Germinal center (tissue), 1 donor: ENCODE measurements at places on chromosomes 4 and X.

- no peak for DNase-seq
These were observed 6.5 kb downstream of the ZFYVE28 start for GRCh38 chr4:2411786-2412510.

- no peak for DNase-seq
These were observed 78.6 kb downstream of the NAP1L3 start for GRCh38 chrX:93594780-93595179.

DNA sequence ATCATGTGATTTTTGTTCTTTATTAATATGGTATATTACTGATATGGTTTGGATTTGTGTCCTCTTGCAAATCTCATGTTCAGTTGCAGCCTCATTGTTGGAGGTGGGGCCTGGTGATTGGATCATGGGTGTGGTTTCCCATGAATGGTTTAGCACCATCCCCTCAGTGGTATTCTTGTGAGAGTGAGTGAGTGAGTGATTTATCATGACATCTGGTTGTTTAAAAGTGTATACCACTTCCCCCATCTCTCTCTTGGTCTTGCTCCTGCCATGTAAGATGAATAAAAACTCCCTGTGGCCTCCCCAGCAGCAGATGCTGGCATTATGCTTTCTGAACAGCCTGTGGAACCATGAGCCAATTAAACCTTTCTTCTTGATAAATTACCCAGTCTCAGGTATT lies 111.5 kb downstream of the TAB3 start:
- DNase-seq = no peak

DNA sequence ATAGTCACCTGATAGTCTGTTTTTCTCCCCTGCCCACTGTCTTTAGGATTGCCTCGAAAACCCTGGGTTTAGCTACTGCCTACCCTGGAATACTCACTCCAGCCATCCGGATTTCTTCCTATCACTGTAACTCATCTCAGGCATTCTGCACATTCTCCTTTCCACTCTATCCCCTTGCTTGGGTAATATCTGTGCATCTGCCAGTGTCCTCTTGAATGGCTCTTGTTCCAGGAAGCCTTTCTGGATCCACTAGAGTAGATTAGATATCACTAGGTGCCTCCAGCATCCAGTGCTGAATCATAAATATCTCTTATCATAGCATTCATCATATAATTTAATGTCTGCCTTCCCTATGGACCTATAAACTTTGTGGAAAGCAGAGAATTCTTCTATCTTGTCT lies 17.1 kb upstream of the GALNT7 start:
- DNase-seq = no peak

DNA sequence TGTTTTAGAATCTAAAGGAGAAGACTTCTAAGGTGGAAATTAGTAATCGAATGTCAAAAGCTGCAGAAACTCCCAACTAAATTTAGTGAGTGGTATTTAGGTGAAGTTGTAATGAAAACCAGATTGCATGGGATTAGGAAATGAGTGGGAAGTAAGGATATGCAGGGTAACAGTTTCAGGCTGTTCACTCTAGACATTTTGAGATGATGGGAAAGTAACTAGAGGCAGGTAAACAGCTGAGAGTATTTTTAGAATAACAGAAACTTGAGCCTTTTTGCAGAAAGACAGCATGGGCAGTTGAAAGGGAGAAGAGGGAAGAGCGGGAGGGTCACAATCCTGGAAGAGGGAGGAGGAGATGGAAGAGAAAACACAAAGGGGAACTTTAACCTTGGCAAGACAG lies 12.7 kb downstream of the SPRY1 start:
- no peak for DNase-seq

DNA sequence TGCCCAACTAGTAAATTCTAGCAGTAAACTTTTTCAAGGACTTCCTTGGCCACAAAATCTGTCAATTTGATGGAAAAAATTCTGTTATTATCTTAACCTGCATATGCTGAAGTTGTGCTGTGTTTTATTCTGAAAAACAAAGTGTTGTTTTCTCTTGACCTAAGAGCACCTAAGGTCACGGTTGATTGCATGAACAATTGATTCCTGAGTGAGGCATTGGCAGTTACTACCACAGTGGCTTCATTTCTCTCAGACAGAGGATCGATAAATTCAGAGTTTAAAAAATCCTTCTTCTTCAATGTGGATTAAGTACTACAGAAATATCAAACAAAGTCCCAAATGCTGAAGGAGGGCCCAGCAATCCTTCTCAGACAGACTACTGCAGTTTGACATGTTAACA lies 6.2 kb downstream of the HDAC8 start:
- DNase-seq = no peak

GRCh38 chr4:185534866-185535611 lies at the start of gene PDLIM3:
Gene PDLIM3, minus strand, starts transcription at chr4:185535507. Its CDS starts 73 bp downstream, at chr4:185535434.
- DNase-seq = peak; percentile 20

DNA sequence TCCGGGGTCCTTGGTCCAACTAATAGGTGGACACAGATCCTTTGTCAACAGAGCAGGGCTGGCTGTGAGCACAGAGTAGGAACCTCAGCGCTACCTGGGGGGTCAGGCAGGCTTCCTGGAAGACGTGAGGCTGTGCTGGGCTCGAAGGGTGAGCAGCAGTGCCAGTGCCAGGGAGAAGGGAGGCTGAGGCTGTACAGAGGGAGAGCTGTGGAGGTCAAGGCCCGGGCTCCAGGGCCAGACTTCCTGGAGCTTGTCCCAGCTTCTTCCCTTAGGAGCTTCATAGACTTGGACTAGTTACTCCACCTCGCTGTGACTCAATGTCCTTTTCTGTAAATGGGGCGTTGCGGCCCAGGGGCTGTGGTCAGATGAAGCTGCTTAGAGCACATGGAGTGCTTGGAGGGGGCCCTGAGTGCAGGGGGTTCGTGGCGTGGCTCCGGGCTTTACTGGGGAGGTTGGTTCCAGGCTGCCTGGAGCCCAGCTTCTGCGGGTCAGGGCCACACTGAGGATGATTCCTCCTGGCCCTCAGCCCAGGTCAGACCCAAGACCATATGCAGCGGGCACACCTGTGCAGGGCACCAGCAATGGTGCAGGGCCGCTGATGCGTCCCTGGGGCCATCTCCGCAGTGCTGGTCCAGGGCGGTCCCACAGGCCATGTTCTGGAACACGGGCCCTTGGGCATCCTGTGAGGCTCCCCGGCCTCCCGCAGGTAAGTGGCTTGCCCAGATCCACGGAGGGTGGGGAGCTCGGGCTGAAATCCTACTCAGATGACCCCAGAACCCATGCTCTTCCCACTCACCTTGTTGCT lies 98.1 kb downstream of the DCTD start:
- DNase-seq = no peak

DNA sequence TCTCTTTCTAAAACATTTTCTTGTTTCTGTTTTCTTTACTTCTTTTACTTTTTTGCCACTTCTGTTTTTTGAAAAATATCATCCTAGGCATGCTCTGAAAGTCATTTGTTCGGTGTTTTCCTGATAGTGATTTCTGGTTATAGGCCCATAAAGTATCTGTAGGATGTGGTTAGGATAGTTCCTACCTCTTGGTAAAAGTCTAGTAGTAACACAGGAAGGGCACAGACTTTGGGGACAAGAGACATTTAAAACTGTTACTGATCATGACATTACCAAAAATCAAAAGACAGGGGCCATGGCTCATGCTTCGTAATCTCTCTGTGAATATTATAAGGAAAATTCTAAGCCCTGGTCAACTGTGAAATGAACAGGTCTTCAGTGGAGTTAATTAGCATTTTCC lies 44.8 kb downstream of the FHL1 start:
- no peak for DNase-seq

- DNase-seq = no peak
These were observed 163.9 kb upstream of the IGFBP7 start for GRCh38 chr4:57274082-57274481.

DNA sequence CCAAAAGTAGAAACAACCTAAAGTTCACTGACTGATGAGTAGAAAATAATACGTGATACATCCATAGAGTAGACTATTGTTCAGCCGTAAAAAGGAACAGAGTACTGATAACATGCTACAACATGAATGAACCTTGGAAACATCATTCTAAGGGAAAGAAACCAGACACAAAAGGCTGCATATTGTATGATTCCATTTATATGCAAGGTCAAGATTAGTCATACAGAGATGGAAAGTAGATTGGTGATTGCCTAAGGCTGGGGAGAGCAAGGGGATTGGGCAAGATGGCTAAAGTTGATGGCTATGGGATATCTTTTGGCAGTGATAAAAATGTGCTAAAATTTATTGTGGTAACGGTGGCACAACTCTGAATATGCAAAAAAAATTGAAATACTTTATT lies 209.1 kb downstream of the RELL1 start:
- DNase-seq = no peak

DNA sequence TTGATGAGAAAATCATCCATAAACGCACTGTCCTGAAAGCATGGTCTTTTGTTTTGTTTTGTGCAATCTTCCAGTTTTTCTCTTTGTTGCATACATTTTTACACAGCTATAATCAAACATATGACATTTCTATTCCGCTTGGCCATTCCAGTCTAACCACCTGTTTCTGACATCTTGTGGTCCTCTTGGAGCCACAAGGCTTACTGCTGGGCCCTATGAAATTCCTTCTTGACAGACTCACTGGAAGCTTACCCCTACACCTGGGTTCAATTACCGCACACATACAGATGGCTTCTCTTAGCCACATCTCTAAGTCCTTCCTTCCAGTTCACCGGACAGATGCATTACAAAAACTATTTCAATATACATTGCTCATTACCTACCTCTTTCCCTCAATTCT lies 72.4 kb downstream of the PAPSS1 start:
- DNase-seq = no peak

- no peak for DNase-seq
These were observed 102.1 kb downstream of the DCK start for GRCh38 chr4:71095545-71095944.

GRCh38 chr4:64903986-64904385 lies 494.7 kb upstream of the TECRL start:
- DNase-seq = no peak

DNA sequence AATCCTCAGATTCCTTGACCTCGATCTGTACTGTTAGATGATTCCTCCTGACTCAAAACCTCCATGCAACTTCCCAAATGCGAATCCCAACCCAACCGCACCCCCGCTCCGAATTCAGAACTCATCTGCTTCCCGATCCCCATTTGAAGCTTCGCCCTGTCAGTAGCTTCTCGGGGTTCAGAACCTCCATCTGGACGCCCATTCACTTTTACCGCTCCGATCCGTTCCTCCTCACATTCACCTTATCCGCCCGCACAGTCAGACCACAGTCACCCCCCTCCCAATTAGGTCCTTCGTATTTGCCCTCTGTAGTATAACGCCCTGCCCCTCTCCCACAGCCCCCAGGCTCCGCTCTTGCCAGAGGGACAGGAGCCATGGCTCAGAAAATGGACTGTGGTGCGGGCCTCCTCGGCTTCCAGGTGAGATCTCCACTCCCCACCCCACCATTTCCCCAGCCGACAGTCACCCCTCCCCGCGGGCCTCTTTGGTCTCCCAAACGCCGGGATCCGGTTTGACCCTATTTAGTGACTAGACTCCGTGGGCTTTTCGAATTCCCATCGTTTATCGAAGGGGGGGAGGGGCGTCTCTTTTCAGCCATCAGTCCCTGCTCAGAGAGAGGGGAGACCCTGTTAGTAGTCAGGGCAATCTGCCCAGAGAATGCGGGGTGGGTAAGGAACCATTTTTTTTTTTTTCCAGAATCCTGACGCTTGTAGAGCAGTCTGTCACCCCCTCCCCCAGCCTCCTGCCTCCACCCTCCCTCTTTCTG lies 691 bp downstream of the MAGED1 start:
- DNase-seq = no peak

- no peak for DNase-seq
These were observed 57.1 kb upstream of the LIMCH1 start for GRCh38 chr4:41480896-41481311.

DNA sequence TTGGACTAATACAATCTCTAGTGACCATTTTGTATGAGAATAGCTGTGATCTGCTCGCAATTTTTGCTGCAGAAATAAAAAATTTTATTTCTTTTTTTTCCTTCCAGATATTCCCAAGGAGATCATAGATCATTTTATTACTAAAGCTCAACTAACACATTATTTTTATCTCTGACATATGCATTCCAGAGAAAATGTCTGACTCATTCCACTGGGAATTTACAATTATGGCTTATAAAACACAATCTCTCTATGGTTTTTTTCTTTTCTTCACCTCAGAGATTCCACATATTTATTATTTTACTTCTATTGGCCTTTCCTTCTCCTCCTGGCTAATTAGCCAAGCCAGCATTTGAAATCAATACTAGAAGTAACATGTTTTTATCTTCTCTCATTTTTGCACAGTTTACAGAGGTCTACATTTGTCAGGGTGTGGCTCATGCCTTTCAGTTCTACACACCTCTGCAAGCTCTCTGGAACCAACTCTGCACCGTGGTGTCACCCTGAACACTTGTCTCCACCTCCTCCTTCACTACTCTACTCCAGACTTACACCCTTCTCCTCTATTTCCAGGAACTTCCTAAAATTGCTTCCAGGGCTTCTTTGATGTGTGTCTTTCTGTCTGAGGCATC lies 59.8 kb upstream of the GPM6A start:
- DNase-seq = no peak

- no peak for DNase-seq
These were observed 67.3 kb upstream of the HHIP start for GRCh38 chr4:144578681-144579080.

DNA sequence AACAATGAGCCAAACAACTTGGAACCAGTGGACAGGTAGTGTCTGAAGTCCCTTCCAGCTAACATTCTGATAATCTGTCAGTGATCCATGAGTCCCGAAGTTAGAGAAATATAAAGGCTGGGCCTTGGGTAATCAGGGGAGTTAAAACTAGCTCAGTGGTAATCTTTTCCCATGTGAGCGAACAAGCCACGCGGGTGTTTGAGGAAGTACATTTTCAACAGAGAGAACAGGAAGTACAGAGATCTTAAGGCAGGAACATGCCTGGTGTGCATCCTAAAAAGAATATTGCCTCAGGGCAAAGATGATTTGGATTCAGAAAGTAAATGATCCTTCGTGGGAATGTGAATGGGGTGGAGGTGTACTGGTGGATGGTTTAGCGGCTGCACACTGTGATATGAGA lies 42.9 kb downstream of the FNIP2 start:
- DNase-seq = peak; percentile 15

DNA sequence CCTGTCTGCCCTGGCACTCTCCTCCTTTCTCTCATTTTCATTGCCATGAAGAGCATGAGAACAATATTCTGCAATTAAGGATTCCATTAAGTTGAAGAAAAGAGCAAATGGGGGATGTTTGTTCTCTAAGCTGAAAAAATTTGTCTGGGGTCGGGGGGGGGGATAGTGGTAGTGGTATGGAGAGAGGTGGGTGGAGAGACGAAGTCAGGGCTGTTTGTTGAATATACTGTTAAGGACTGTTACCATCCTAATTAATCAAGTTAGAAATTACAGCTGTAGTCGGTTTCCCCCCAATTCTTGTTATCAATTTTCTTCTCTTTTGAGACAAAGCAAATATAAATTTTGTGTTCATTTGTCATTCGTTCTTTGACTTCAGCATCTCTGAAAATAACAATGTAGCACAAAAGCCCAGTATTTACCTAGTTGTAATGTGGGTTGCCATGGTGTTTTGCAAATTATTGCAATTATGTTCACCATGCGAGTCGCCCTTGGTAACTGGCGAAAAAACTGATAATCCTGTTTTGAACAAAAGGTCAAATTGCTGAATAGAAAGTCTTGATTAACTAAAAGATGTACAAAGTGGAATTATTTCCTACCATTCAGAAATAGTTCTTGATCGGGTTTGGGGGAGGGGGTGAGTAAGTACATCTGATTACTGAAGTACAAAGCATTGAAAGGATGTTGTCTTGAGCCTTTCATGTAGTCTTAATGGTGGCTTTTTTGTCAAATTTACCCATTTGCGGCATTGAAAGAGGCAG lies 139.1 kb downstream of the ARX start:
- DNase-seq = no peak

- DNase-seq = no peak
These were observed 13.6 kb downstream of the PRSS12 start for GRCh38 chr4:118338981-118339765.
